Airway epithelial cell (primary cell): ENCODE measurements at places on chromosomes 4 and X. TPM values are rescaled to one million over a fixed set of nuclear protein-coding genes. Genes with fewer than 3 reads are reported as not detected.

The ZNF674 gene
- 0.79 and 1.8 TPM in 2 replicates for total RNA-seq

The POF1B gene
- 3.8 and 7.1 TPM in 2 replicates for total RNA-seq

The RS1 gene
- total RNA-seq, result not detected in 2 replicates

The SLC10A4 gene
- total RNA-seq, result not detected in 2 replicates

The NAA15 gene
- total RNA-seq, result 29.5 and 38.4 TPM in 2 replicates

The POU4F2 gene
- not detected in 2 replicates for total RNA-seq

The CD38 gene
- 0.07 TPM in 1 of 2 replicates, not detected in the other for total RNA-seq

The ATOH1 gene
- total RNA-seq, result not detected in 2 replicates

The SCLT1 gene
- total RNA-seq, result 6.9 and 9.0 TPM in 2 replicates

The MTNR1A gene
- total RNA-seq, result 0.21 TPM in 1 of 2 replicates, not detected in the other

The NKX1-1 gene
- not detected in 2 replicates for total RNA-seq

The VSIG4 gene
- not detected in 2 replicates for total RNA-seq

The ARMCX2 gene
- 20.0 and 25.5 TPM in 2 replicates for total RNA-seq

The CTAG2 gene
- not detected in 2 replicates for total RNA-seq

The PAGE5 gene
- not detected in 2 replicates for total RNA-seq

The MAGEA12 gene
- not detected in 2 replicates for total RNA-seq

The EVC gene
- total RNA-seq, result 5.5 and 11.4 TPM in 2 replicates

The IL2 gene
- not detected in 2 replicates for total RNA-seq

The ZNF157 gene
- total RNA-seq, result 0.14 TPM in 2 replicates

The GSPT2 gene
- total RNA-seq, result 2.0 and 3.3 TPM in 2 replicates

The MEPE gene
- not detected in 2 replicates for total RNA-seq

The NPFFR2 gene
- 0.14 TPM in 1 of 2 replicates, not detected in the other for total RNA-seq

The PAGE4 gene
- total RNA-seq, result not detected in 2 replicates

The TIGD4 gene
- 0.14 TPM in 1 of 2 replicates, not detected in the other for total RNA-seq

The ZNF630 gene
- 0.37 and 1.6 TPM in 2 replicates for total RNA-seq

The GYG2 gene
- 0.05 and 0.07 TPM in 2 replicates for total RNA-seq

The SPOCK3 gene
- total RNA-seq, result 0.56 and 3.5 TPM in 2 replicates

The ADH6 gene
- not detected in 2 replicates for total RNA-seq

The ADAD1 gene
- not detected in 2 replicates for total RNA-seq

The AVPR2 gene
- not detected in 2 replicates for total RNA-seq

The BTC gene
- total RNA-seq, result 0.33 and 0.71 TPM in 2 replicates

The SPANXB1 gene
- not detected in 2 replicates for total RNA-seq

The GLUD2 gene
- 0.14 and 0.33 TPM in 2 replicates for total RNA-seq

The UPF3B gene
- total RNA-seq, result 3.4 and 4.5 TPM in 2 replicates

The MMRN1 gene
- not detected in 2 replicates for total RNA-seq

The FRAS1 gene
- 4.5 and 8.8 TPM in 2 replicates for total RNA-seq

The LARP1B gene
- total RNA-seq, result 20.5 and 20.9 TPM in 2 replicates

The BEX1 gene
- 1.9 TPM in 1 of 2 replicates, not detected in the other for total RNA-seq

The STK32B gene
- not detected in 2 replicates for total RNA-seq

The CSN1S1 gene
- not detected in 2 replicates for total RNA-seq

The FABP2 gene
- not detected in 2 replicates for total RNA-seq

The NAP1L5 gene
- total RNA-seq, result 2.5 and 2.7 TPM in 2 replicates

The RXFP1 gene
- not detected in 2 replicates for total RNA-seq
